Stomach (tissue), 19 donors: ENCODE measurements at places on chromosomes 1 and 21. TPM values are rescaled to one million over a fixed set of nuclear protein-coding genes. Genes with fewer than 3 reads are reported as not detected.

DNA sequence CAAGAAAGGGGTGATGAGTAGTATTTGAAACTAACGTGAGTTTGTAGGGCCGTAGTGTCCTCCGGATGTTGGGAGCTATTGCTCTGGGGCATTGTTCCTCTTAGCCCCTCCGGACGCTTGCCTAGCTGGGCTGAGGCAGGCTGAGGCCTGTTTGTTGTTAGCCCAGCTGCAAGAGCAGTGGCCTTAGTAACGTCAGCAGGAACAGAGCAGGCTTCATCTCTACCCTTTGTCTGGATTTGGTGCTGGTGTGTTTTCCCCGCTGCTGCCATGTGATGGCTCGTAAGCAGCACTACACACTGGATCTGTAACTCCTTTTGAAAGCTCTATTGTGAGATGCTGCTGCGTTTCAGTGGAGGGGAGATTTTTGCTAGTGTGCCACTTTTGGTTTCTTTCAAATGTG is 57.6 kb downstream of the DNM3 start:
- peak; percentile 75 for DNase-seq

GRCh38 chr1:15618077-15618654 is 908 bp downstream of the DDI2 start:
- peak; percentile 74 for DNase-seq

- DNase-seq: no peak
These were observed 30.2 kb upstream of the NEK2 start for GRCh38 chr1:211705467-211706091.

GRCh38 chr1:117710710-117711109 is 104.9 kb downstream of the TENT5C start:
- DNase-seq: no peak

DNA sequence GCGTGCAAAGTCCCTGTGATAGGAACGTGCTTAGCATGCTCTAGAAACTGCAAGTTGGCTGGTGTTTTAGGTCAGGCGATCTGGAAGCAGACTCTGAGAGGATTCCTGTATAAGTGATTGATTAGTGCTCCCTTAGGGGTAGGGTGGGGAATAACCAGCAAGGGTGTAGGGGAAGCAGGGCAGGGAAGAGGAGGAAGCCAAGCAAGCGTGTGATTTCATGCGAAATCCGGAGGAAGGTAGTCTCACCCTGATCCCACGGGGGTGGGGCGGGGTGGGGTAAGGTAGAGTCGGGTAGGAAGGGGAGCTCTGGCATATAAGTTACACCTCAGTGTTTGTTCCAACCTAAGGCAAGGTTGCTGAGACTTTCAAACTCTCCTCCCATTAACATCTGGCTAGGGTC is 24.9 kb upstream of the CTPS1 start:
- DNase-seq: no peak

GRCh38 chr1:148362626-148363438 is 120.3 kb downstream of the PPIAL4G start:
- peak; percentile 90 for DNase-seq

- DNase-seq: peak; percentile 85
These were observed at the start of gene SOX13 for GRCh38 chr1:204072931-204073836. Gene SOX13 (plus strand): TSS chr1:204073115. CDS start chr1:204112916, 39,801 bp downstream.

GRCh38 chr1:94215955-94216354 is 21.4 kb downstream of the ARHGAP29 start:
- DNase-seq: no peak

DNA sequence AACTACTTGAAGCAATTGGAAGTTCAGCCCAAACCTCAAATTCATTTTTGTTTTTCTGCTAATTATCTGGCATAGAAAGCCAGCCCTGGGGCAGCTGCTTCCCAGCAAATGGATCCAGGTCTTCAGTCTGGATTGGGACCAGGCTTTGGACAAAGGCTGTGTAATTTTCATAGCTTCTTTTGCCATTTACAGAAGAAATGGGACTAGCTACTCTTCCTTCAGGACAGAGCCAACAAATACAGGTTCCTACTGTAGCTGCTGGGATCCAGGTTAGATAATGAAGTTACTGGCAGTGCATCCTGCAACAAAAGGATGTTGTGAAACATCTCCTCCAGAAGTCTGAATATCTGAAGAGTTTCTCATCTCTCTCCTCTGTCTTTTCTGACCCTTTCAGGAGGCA is 171.5 kb upstream of the CAMK1G start:
- DNase-seq: no peak

DNA sequence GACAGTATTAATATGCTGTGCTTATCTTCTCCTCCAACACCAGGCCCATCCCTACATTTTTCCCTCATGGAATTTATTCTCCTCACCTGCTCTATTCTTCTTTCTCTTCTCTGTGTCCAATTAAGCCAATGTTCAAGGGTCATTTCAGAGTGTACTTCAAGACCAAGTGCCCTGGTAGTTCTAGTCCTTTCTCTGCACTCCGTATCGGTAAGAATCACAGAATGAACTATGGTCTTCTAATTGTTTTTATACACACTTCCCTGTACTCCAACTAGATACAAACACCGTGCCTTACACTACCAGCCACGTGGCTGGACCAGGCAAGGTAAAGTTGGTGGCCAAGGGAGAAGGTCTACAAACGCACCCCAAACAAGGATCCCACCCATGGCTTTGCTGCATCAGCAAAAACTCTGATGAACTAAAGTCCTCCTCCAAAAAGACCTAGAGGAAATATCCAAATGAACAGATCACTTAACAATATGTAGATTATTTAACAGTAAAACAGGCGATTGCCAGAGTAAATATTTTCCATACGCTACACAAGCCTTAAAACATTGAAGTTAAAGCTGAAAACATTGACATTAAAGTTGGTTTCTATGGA is 40.1 kb upstream of the LPAR3 start:
- DNase-seq: no peak

GRCh38 chr1:19495799-19496526 is 10.6 kb upstream of the CAPZB start:
- peak; percentile 74 for DNase-seq

DNA sequence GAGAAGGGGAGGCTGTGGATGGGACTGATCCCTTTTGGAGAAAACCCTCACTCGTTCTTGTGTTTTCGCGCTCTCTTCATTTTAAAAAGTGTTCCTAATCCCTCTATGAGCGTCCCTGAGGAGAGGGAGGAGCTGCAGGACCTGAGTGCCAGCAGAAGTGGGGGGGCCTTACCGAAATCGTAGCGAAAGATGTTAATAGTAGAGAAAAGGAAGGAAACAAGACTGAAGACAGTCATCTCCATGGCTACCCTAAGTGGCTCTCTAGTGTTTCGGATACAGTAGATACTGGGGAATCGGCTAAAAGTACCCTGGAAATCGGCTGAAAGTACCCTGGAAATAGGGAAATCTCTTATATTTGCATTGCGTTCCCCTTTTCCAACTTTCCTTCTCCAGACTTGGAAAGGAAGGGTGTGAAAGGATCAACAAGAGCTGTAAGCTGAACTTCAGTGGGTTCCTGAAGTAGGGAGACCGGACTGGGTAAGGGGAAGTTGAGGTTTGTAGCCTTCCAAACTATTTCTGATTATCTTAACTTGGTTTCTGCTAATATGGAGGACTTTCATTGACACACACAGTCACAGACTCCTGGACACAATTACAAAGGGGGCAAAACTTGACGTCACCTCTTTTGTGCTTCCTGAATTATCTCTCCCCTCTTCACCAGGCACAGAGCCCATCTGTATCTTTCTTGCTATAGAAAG is 486 bp upstream of the DSTYK start:
- DNase-seq: no peak

GRCh38 chr1:162541619-162542141 is 19.8 kb upstream of the UAP1 start:
- peak; percentile 83 for DNase-seq

DNA sequence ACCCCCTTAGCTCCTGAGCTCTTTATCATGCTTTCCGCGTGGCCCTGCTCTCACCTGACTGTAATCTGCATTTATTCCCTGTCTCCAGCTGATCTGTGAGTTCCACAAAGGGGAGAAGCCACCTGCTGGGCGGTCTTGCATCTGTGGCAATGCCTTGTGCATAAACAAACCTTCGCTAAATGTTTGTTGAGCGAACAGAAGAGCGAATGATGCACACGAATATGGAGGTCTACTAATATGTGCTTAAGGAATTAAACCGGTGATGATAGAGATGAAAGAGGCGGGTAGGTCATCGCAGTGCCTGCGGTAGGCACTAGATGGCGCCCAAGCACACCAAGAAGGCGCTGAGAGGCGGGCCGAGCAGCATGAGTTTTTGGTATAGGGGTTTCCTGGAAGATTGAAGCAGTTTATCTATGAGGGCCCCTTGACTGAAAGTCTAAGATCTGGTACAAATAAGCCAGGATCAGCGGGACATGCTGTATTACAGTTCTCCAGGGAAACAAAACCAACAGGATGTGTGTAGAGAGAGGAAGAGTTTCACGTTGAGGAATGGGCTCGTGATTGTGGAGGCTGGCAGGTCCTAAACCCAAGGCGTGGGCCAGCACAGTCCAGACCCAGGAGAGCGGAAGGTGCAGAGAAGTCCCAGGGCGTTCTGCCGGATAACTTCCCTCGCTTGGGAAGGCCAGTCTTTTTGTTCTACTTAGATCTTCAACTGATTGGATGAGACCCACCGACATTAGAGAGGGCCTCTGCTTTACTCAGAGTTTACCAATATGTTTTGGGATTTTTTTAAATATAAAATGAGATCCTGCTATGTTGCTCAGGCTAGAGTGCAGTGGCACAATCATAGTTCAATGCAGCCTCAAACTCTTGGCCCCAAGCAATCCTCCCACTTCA is 34.7 kb downstream of the TOMM20 start:
- DNase-seq: peak; percentile 86

DNA sequence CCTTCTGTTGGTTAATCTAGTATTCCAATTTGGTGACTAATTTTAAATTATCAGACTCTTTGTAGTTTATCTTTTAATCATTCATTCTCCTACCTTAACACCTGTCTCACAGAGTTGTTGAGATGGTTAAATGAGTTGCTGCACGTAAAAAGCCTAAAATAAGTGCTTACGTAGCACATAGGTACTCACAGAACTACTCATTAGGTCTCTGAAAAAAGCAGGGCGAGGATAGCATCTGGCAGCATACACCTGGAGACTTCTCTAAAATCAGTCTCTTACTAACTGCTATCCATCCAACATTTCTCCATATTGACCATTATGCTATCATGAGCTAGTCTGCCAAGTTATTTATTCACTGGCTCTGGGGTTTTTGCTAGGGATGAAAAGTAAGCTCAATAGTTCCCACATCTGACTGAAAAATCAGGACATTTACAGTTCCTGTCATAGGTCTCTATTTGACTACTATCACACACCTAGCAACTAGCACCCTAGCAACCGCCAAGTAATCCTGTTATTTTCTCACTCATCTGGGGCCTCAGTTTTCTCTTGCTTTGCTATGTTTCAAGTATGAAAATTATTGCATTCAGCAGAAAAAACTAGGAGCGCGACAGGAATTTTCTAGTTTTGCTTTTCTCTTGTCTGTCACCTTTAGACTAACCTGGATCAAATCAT is 11.2 kb downstream of the CSDE1 start:
- DNase-seq: peak; percentile 11

DNA sequence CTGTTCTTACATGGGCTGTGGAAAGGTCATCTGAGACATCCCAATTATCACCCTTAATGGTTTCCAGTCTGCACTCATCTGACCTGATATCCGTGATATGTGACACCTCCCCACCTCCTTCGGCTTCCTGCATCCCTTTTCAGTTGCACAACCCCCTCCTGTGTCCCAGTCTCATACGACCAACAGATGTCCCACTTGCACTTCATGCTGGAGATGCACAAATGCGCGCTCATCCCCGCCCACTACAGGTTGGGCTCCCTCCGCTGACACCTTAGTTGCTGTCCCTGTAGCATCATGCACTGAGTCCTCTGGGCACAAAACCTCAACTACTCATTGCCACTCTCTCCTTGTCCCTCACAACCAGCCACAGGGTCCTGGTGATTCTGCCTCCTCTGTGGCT is 94.4 kb downstream of the MIS18A start:
- DNase-seq: no peak

DNA sequence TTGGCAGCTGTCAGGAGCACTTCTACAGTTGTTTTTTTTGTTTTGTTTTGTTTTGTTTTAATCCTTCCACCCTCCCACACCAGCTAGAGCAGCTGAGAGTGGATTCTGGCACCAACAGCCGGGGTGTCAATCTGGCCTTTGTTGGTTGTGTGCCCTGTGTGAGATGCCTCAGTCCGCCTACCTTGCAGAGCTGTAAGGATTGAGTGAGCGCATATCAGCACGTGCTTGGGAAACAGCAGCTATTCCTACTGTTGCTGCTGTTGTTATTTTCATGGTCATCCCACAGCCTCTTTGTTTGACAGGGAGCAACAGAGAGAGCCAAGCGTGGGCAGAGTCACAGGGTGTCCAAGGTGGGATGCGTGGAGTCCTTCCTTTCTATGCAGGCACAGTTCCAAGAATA is 50.4 kb downstream of the PGBD5 start:
- no peak for DNase-seq

DNA sequence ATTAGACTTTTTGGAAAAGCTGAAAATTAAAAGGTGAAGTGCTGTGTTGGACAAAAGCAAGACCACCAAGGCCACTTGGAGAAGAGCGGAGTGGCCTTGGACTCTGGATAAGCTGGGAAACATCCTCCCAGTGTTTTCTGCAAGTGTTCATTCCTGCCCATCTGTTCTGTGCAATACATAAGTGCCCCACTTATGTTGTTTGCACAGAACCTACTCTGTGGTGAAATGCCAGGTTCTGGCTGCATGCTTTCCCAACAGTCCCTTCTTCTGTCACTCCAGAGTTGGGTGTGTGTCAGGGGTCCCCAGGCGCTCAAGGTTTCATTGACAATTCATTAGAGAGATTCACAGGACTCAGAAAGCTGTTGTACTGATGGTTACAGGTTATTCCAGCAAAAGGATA is 30.3 kb downstream of the NHLH2 start:
- peak; percentile 9 for DNase-seq

GRCh38 chr1:32703479-32704291 is 1.1 kb upstream of the SYNC start:
- DNase-seq: no peak

DNA sequence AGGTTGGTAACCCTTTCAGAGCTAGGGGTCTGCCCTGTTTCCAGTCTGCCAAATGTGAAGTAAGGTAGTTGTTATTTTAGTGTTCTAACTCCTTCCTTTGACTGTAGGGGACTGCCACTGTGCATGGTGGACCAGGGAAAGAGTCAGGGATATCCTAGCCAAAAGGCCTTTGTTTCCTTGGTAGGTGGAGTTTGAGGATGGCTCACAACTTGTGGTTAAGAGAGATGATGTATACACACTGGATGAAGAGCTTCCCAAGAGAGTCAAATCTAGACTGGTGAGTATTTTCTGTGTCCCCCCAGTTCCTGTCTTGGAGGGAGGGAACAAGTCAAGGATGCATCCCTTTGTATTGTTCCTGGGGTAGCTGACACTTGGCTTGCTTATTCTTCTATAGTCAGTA is 3.5 kb upstream of the ST3GAL3 start:
- DNase-seq: no peak

TMEM200B gene
- not detected for total RNA-seq

SYDE2 gene
- 45.3 TPM for total RNA-seq

GBP6 gene
- not detected for total RNA-seq

CD84 gene
- 1.3 TPM for total RNA-seq

ZNF670 gene
- total RNA-seq: not detected

NGF gene
- 2.2 TPM for total RNA-seq

TCHHL1 gene
- total RNA-seq: 0.18 TPM

LCE3E gene
- not detected for total RNA-seq

LDLRAD1 gene
- total RNA-seq: not detected

NID1 gene
- 85.5 TPM for total RNA-seq

PROX1 gene
- 4.0 TPM for total RNA-seq
